ENCODE measurements at places on chromosomes 5 and 9.

DNA sequence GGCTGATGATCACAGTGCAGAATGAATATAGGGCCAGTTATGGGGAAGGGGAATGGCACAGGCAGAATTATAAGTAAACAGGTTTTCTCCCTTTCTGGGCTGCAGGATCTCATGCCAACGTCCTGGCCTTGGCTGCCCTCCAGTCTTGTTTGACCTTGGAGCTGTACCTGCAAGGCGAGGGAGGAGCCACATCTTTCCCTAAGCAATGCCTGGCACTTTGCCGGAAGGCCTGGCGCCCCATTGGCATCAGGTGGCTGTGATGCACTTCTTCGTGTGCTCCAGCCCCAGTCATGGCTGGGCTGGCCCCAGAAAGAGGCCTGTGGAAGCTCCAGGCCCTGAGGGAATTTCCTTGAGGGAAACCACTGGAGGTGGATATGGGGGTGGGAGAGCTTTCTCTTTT, 16.7 kb upstream of the IQGAP2 start:
- DNase-seq = no peak

DNA sequence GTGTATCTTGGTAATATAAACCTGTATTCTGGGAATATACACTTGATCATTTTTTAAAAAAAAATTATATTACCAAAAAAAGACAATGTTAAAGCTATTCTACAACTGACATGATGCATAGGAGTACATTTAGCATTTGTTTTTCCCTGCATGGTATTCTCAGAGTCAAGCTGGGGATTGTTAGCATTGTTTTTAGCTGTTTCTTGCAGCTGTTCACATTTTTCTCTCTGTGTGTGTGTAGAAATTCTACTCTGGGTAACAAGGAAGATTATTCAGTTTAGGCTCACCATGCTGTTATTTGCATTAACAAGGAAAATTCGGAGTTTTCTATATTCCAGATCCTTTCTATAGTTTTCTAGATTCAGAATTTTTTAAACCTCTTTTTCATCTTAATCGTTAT, 62.2 kb downstream of the ADAMTS16 start:
- DNase-seq = no peak

DNA sequence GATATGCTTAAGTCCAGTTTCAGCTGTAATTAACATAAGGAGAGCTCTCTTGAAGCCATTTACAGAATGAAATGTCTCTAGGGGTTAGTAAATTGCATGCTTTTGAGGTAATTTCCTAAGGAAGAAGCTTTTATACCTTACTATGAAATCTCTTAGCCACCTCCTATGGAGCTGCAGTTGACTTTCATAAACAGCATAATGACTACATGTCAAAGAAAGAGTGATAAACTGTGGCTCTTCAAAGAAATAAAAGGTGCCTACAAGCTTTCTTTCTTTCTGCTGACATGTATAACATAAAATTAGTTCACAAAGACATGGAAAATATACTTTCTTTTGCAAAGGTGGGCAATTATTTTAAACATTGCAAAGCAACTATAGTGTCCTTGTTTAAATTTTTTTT, 90.8 kb downstream of the TMEM167A start:
- no peak for DNase-seq

DNA sequence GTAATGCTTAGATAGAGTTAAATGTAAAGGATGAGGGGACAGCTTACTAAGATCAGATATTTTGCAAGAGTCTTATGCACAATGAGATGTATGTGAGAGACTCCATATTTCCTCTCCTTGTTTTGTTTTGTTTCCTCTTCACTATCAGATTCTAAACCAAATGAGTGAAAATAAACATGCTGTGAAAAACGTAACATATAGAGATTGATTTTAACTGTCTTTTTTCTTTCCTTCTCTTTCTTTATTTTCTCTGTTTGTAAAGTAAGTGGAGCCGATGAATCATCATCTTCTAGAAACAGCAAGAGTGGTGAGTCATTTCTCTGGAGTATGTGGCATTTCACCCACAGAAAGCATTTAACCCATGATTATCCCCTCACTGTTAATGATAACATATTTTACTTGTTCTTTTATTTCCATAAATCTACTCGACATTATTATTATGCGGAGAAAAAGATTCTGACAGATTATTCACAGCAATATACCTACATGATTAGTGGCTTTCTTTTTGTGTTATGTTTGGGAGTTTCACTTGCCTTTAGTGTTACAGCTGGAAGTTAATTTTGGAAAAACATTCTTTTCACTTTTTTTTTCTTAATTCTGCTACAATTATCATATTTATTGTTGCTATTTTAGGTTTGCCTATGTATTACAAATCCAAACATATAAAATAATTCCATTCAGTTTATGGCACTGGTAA, 2.1 kb upstream of the ANXA1 start:
- no peak for DNase-seq

DNA sequence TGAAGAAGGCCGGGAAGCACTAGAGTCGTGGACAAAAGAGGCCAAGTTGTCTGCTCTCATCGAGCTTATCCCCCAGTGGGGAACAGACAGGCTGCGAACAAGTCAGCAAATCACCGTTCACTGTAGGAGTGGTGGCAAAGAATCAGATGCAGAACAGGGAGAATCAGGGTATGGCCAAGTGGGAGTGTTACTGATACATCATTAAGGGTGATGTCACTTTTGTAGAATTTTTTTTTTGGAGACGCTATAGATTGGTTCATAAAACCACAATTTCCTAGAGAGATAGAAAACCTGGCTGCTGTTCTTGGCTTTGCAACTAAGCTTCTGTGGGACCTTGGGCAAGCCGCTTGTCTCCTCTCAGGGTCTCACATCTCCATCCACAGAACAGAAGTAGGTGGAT, 21.3 kb downstream of the SPRY4 start:
- DNase-seq = no peak

DNA sequence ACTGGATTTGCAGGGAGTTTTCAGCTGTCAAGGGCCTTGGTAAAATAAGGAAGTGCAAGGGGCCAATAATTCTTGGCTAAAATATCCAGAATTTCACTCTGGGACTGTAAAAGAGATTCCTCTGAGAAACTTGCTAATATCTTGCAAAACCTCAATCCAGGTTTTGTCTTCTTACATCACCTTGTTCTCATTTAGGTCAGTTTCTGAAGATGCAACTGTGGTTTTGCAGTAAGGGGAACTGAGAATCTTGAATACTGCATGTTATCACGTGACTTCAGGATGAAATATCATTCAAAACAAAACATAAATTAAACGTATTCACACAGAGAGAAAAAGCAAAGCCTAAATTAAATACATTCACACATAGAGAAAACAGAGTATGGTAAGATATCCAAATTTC, 35.0 kb upstream of the RIC1 start:
- DNase-seq = no peak
